NCI-H69 (cell line): ENCODE measurements at places on chromosomes 4 and X.

DNA sequence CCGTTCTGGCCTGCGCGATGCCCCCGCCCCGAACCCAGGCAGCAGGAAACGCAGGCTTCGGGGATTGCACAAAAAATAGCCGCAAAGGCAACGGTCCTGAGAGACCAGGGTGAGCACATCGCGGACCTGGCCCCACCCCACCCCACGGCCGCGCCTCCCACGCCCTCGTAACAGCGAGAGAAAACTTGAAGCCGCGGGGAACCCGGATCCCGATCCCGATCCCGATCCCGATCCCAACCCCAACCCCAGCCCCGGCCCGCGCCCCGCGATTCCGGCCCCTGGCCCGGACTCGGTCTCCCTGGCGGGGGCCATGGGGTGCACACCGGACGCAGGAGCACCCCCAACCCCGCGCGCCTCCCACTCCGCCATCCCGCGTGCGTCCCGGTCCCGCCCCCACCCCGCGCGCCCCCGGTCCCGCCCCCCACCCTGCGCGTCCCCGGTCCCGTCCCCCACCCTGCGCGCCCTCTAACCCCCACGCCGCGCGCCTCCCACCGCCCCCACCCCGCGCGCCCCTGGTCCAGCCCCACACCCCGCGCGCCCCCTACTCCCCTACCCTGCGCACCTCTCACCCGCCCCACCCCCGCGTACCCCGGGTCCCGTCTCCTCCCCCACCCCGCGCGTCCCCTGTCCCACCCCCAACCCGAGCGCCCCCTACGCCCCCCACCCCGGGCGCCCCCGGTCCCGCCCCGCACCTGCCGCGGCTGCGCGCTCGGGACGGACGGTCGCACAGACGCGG lies 29.0 kb downstream of the NOP14 start:
- DNase-seq: peak; percentile 37

- DNase-seq: no peak
Measured at GRCh38 chr4:37902212-37902611, 11.3 kb downstream of the TBC1D1 start.

DNA sequence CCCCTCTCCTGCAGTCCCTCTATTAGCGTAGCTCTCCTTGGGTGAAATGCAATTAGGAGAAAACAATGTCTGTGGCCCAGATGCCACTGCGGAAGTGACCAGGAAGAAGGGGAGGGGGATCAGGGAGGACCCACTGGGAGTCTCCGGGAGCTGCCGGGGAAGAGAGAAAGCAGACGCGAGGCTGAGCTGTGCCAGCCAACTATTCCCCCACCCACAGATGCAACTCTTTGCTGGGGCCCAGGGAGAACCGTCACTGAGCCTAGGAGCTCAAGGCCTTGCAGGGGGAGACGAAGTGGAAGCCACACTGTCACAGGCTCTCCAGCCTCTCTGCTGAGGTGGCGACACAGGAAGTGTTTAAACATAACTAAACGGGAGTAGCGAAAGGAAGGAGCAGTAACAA lies 149.2 kb downstream of the BCOR start:
- peak; percentile 86 for DNase-seq

DNA sequence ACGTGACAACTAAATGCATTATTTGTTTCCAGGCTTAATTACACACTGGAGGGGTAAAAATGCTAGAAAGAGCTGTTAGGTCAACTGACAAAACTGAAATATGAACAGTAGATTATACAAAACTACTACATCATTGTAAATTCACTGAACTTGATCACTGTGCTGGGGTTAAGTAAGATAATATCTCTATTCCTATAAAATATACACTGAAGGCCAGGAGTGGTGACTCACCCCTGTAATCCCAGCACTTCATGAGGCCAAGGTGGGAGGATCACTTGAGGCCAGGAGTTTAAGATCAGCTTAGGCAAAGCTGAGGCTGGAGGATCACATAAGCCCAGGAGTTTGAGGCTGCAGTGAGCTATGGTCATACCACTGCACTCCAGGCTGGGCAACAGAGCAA lies 31.8 kb upstream of the NKX6-1 start:
- DNase-seq: no peak

DNA sequence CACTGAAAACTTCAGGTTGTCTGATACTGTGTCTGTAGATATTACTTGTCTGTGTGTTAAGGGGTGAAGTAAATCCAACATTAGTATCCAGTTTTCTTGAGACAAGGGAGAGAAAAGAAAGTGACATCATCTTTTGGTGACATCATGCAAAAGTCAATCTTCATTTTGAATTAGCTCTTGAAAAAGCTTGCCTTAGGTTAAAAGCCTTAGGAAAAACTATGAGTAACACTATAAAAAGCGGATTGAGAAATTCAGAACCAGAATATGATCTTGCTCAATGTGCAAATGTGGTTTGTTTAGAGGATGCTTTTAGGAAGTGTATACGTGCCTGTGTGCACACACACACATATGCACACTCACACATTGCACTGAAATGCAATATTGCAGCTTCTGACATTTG lies 345.8 kb upstream of the CASK start:
- DNase-seq: no peak
